NCI-H1436 treated with DMSO at 0.1 percent for 48 hours (cell line): ENCODE measurements at places on chromosomes 13 and 19.

DNA sequence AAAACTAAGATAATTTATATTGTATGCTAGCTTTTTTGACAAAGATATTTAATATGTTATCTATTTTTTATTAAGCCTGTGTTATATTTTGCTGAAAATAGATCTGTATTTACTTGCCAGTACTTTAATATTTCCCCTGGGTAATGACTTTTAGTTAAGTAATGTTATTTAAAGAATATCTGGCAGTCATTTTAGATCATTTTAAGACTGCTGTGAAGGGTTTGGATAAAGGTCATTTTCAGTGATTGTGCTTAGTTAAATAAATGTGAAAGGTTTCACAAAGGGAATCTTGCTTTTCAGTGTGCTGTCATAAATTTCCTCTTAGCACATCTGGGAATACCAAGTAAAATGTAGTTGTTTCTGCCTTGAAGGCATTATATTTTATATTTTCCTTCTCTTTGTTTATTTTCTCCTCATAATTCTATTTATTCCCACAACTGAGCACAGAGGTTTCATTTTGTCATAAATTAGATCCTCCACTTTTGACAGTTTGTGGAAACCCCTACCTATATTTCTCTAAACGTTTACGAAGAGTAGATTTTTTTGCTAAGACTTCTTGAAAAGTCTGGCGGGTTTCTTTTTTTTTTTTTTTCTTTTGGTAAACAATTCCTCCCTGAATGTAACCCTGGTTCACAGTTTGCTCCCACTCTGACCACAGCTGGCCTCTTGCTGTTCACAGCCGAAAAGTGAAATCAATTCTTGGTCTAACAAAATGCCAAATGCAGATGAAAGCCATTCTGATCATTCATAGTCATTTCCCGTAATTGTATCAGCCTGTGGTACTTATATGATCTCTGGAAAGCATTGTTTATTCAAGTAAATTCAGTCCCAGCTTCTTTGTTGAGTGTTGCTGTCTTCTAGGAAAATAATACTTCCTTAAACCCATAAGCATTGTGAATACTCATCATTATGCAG is 87.8 kb downstream of the MAB21L1 start:
- no peak for DNase-seq

- DNase-seq = no peak
Observed at GRCh38 chr19:56839652-56840450, 675 bp downstream of the PEG3 start.

DNA sequence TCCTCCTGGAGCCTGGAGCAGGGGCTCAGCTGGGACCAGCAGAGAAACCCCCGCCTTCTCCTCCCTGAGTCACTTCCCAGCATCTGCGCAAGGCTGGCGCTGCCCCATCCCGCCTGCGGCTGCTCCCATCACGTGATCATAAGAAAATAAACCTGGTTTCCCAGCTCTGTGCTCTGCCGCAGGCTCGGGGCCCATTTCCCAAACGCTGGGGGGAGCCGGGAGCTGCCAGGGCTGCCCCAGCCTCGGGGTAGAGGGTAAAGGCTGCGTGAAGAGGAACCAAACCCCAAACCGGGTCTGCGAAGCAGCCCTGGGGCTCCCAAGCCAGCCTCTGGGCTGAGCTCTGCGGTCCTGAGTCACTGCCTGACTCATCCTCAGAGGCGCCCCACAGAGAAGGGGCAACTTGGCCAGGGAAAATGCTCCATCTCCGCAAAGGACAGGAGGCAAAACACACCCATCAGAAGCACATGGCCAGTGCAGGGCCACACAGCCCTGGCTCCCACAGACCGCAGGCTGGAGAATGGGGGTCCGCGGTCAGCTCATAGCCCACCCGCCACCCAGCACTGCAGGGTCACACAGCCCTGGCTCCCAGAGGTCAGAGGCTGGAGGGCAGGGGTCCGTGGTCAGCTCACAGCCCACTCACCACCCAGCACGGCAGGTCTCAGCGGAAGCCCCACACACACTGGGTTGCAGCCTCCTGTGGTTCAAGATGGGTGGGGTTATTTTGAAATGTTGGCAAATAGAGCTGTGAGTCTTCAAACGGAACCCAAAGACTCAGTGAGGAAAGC is 67.1 kb downstream of the RASA3 start:
- DNase-seq = peak; percentile 28

DNA sequence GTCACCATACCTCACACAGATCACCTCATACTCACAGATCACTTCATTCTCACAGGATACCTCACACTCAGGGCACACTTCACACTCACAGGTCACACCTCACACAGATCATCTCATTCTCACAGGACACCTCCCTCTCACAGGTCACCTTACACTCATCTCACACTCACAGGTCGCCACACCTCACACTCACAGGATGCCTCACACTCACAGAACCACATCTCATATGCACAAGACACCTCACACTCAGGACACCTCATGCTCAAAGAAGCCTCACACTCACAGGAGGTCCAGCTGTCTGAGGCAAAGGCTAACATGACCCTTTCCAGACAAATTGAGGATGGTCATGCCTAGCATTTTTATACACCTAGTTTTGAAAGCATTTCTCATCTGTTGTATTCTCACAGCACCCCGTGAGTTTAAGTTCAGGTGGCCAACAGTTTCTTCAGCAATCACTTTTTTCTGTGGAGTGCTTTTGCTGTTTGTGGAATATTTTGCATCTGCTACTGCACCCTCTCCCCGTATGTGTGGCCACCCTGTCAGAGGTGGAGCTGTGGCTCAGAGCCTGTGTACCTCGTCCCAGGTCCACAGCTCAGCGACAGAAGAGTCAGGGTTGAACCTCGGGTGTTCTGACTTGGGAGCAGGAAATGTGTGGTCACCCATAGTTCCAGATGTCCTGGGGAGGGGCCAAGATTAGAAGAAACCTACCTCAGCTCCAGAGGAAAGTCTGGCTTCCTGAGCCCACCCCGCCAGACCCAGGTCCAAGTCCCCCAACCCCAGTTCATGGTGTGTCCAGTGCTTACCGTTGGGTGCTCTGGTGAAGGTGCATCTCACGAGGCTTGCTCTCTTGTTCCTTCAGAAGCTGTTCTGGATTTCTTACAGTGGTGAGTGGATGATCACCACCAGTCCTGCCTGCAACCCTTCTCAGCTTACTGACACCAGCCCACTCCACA is 7.6 kb downstream of the F7 start:
- no peak for DNase-seq

DNA sequence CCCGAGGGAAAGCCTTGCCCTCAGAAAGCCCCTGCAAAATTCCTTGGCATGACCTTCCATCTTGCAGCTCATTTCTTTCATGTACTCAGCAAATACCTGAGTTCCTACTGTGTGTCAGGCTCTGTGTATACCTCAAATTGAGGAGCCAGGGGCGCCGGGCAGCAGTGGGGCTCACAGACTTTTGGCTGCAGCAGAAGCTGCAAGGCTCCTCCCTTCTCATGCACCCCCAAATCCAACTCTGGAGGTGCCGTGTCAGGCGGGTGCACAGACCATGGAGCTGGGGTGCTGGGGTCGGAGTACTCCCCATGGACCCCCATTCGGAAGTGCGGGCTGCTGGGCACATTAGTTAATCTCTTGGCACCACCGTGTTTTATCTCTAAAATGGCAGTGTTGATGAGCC is 72.3 kb downstream of the COL4A2 start:
- DNase-seq = no peak

- DNase-seq = no peak
Observed at GRCh38 chr13:21583478-21583877, 20.5 kb downstream of the MICU2 start.

DNA sequence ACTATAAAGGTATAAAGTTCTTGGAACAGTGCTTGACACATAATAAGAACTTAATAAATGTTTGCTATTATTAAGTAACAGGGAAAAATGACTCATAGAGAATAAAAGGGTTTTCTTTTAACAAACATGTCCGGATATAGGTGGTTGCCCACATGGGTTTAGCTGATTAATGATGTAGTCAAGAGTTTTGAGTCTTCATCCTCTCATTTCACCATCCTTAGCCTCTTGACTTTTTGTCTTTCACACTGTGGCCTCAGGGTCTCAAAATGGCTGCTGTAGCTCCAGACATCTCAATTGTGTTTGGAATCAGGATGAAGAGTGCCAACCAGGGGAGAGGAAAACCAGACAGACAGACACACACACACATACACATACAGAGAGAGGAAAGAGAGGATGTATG is 97.9 kb downstream of the HSPH1 start:
- DNase-seq = no peak

GRCh38 chr13:109568339-109568818 is 218.0 kb downstream of the IRS2 start:
- DNase-seq = no peak

DNA sequence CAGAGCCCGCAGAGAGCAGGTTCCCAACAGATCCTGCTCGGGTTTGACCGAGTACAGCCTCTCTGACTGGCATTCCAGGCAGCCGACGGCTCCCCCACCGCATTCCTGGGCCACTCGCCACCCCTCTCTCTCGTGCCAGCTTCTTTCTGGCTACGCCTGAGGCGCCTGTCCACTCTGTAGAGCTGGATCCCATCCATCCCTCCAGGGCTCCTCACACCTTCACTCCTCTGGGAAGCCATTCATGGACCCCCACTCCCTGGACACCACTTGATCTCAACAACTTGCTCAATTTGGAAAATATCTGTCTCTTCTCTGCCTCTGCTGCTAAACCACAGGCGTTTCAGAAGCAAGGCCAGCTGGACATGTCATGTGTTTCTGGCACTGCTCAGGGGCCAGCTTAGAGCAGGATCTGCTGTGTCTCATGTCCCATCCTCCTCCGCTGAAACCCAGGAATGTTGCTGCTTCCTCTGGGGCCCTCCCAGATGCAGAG is 30.6 kb upstream of the ATP1A3 start:
- DNase-seq = no peak

GRCh38 chr19:50325310-50326100 is 3.7 kb downstream of the KCNC3 start:
- DNase-seq = peak; percentile 79

DNA sequence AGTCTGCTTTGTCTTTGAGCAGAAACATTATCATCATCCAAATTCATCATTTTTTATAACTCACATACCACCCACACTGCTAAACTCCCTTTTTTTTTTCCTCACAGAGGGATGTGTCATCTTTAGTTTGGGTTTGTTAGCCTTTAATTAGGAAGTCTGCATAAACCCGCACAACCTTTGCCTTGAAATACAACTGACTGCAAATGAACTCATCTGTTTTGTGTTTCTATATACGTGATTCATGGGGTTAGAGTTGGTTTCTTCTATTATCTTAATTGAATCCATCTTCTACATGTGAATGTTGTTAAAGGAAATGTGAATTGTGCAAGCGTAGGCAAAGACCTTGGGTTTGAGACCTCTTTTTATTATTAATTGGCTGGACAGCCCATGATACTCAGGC is 102.7 kb downstream of the SLAIN1 start:
- DNase-seq = no peak

- no peak for DNase-seq
Observed at GRCh38 chr19:36939153-36939552, 23.0 kb downstream of the ZNF568 start.

GRCh38 chr19:54576411-54576976 is 2.9 kb downstream of the LILRA2 start:
- DNase-seq = no peak
